ENCODE measurements at places on chromosomes 5 and 9.

- DNase-seq: no peak
Measured at GRCh38 chr5:6353602-6354302, 24.6 kb downstream of the MED10 start.

GRCh38 chr5:66929995-66930394 lies 266.6 kb downstream of the CD180 start:
- DNase-seq: no peak

- no peak for DNase-seq
Measured at GRCh38 chr9:92423612-92424011, 659 bp downstream of the OMD start.

GRCh38 chr5:66171349-66172344 lies 27.5 kb downstream of the SREK1 start:
- no peak for DNase-seq

DNA sequence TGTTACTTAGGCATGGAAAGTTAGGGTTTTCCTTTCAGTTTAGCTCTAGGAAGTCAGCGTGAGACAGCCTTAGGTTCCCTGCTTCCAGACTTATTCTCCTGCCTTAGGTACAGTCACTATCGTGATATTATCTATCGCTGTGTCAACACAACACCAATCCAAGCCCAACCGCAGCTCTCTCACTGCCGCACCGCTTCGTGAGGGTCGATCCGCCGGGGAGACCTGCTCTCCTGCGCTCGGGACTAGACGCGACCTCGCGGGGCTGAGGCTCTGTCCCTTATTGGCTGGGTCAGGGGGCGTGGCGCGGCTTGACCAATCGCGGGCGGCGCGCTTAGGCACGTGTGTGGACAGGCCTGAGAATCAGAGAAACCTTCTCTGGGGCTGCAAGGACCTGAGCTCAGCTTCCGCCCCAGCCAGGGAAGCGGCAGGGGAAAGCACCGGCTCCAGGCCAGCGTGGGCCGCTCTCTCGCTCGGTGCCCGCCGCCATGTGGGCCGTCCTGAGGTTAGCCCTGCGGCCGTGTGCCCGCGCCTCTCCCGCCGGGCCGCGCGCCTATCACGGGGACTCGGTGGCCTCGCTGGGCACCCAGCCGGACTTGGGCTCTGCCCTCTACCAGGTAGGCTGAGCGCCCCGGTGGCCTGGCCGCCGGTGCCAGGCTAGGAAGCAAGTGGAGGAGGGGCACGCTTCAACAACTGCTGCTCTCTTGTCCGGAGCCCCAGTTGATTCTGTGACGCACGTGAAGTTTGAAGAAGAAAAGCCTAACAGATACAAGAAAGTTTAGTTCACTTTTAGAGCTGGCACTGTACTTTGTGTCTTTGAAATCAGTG lies at the start of gene MCCC2:
Gene MCCC2, plus strand, starts transcription at position 400 of the 825 bp plus-strand sequence. Its CDS starts 86 bp downstream, at position 486.
- DNase-seq: peak; percentile 60

GRCh38 chr5:169748174-169748573 lies 111.1 kb downstream of the DOCK2 start:
- no peak for DNase-seq

Data from NCI-H524 treated with DMSO at 0.1 percent for 48 hours (cell line).